Activated CD4-positive, alpha-beta memory T cell treated with anti-CD3 and anti-CD28 coated beads for 36 hours (primary cell): ENCODE measurements at places on chromosomes 4 and X. TPM values are rescaled to one million over a fixed set of nuclear protein-coding genes. Genes with fewer than 3 reads are reported as not detected.
A peak's percentile ranks its signal among the peaks of the same experiment; 100 is the strongest.

- H3K4me1 ChIP-seq = no peaks in the 10 kb centered on the region
- H3K27ac ChIP-seq = no peak overlapping the region
- peaks cover 21% of the 10 kb centered on the region for H3K27me3 ChIP-seq
- no peak for DNase-seq
Measured at GRCh38 chr4:47721892-47722575, 115.8 kb downstream of the CORIN start.

- no peaks in the 10 kb centered on the region for H3K36me3 ChIP-seq
- H3K4me1 ChIP-seq = no peaks in the 10 kb centered on the region
- H3K27ac ChIP-seq = no peak overlapping the region
- H3K4me3 ChIP-seq = no peak overlapping the region
Measured at GRCh38 chrX:94908648-94909047, 1234.6 kb downstream of the FAM133A start.

DNA sequence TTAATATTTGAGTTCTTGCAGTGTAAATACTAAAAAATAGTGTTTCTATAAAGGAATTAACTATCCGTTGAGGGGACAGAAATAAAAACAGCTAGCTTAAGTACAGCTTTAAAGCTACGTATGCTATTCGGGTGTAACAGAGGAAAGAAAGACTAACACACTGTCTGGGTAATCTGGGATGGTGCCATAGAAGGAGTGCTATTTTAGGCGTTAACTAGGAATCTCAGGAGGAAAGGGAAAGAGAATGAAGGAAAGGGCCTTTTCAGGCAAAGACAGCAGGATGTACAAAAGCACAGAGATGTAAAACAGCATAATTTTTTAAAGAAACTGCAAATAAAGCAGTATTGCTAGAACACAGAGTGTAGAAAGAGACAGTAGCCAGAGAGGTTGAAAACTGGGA, 161.8 kb downstream of the RAP1GDS1 start:
- H3K4me3 ChIP-seq = no peak overlapping the region
- H3K27ac ChIP-seq = no peak overlapping the region
- H3K36me3 ChIP-seq = peaks cover 38% of the 10 kb centered on the region
- H3K4me1 ChIP-seq = peaks cover 9% of the 10 kb centered on the region

- DNase-seq = no peak
- no peaks in the 10 kb centered on the region for H3K36me3 ChIP-seq
- no peaks in the 10 kb centered on the region for H3K4me1 ChIP-seq
- H3K27me3 ChIP-seq = no peaks in the 10 kb centered on the region
Measured at GRCh38 chrX:46693149-46693548, 65.8 kb downstream of the SLC9A7 start.

GRCh38 chr4:80931631-80932081, 98.9 kb upstream of the BMP3 start:
- DNase-seq = no peak
- no peaks in the 10 kb centered on the region for H3K27me3 ChIP-seq
- no peak overlapping the region for H3K27ac ChIP-seq

DNA sequence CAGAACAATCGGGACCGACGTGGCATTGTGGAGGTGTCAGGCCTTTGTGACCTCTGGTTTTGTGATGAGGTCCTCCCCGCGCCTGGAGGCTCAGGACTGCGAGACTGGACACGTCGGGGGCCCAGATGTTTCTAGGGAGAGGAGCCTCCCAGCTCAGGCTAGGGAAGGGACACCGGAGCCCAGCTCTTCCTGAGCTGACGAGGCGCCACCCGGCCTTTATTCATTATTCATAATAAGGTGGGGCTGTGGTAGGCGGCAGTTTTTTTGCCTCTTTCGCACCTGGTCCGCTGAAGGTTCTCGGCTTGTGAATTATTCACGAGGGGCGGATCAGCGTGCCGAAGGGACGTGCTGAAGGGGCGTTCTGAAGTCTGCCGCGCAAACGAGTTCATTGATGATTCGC, 2.3 kb upstream of the UBA1 start:
- H3K27me3 ChIP-seq = no peaks in the 10 kb centered on the region
- H3K4me3 ChIP-seq = peak overlapping the region; percentile 92
- peak; percentile 63 for DNase-seq
- H3K4me1 ChIP-seq = peaks cover 46% of the 10 kb centered on the region

DNA sequence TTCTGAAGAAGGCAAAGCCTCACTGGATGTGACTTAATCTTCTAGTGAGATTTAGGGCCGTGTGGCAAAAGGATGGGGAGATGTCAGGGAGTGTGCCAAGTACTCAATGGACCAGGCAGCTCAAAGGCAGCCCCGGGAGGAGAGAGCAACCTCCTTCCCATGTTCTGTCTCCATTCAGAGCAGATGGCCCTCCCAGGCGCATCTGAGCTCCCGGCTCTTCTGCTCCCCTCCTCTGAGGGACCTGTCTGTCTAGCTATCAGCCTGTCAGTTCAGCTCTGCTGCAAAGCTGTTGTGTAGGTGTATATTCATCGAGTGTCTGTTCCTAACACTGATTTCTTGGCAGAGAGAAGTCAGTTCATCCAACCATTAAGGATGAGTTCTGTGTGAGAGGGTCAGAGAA, 10.9 kb upstream of the PORCN start:
- peaks cover 1% of the 10 kb centered on the region for H3K4me1 ChIP-seq
- DNase-seq = no peak
- no peaks in the 10 kb centered on the region for H3K27me3 ChIP-seq
- no peaks in the 10 kb centered on the region for H3K36me3 ChIP-seq

DNA sequence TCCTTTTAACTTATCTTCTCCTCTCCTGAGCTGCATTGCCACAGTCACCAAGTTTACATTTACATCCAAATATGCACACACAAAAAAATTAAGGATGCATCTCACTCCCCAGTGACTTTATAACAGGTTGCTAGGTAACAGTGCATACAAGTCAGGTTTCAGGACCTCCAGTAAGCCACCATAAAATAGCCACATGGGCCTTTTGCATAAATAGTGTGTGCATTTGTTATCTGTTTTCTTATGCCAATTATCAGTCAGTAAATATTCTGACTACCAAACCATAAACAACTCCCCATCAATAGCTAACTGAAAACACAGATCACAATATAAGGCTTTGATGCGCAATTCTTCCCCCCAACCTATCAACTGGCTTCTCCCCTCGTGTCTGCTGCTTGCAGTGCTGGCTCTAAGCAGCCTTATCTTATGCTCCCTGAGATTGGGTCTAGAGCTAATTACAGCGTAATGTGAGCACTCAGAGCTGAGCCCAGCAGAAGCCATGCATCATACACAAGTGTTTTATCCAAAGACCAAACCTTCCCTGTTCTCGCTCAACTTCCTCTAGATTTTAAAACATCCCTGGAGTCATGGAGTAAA, 55.4 kb downstream of the ZNF827 start:
- no peak overlapping the region for H3K4me3 ChIP-seq
- H3K36me3 ChIP-seq = peaks cover 37% of the 10 kb centered on the region
- H3K27ac ChIP-seq = no peak overlapping the region
- H3K27me3 ChIP-seq = no peaks in the 10 kb centered on the region
- H3K4me1 ChIP-seq = peaks cover 3% of the 10 kb centered on the region

DNA sequence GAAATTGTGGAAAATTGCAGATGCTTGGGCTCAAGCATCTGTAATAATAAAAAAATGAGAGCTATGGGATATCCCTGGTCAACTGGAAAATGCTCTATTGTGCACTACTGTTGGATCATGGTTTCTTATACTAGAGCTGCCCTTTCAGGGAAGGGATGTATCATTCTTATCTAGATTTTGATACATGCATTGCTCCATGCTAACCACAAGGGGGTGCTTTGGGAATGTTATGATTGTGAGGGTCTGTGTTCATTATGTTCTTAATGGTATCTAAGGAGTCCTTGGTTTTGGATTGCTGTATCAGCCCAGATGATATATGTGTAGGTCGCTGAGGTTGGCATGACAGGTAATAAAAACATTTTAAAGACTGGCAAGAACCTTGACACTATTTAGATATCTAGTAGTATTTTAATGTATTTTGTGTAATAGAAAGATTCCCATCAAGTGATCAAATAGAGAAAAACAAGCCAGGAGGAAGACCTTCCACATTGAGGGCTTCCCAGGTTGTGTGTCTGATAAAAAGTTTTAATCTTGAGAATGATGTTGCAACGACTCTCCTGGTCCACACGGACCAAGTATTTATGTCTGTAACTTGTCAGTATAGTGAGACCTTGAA, 49.2 kb upstream of the TLR2 start:
- H3K27ac ChIP-seq = no peak overlapping the region
- DNase-seq = no peak
- no peak overlapping the region for H3K4me3 ChIP-seq
- no peaks in the 10 kb centered on the region for H3K27me3 ChIP-seq
- H3K36me3 ChIP-seq = peaks cover 51% of the 10 kb centered on the region

GRCh38 chrX:134813697-134814096, 155.4 kb upstream of the PLAC1 start:
- no peaks in the 10 kb centered on the region for H3K4me1 ChIP-seq
- H3K4me3 ChIP-seq = no peak overlapping the region
- H3K27ac ChIP-seq = no peak overlapping the region
- H3K27me3 ChIP-seq = no peaks in the 10 kb centered on the region
- peaks cover 2% of the 10 kb centered on the region for H3K36me3 ChIP-seq

DNA sequence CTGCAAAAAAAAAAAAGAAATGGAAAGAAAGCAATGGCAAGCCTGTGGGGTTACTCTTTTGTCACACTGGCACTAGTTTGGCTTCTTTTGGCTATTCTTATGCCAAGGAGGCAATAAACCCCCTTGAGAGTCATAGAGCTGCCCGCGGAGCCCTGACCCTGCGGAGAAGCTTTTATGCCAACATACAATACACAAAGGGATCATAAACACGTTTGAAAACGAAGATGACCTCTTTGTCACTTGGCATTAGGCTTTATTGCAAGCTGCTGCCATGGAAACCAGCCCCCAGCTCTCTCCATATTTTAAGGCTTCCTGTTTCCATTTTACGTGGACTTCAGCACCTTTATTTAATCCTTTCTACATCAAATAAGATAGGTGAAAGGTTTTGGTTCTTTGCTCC, 7.6 kb downstream of the NEUROG2 start:
- H3K4me3 ChIP-seq = no peak overlapping the region
- peaks cover 70% of the 10 kb centered on the region for H3K27me3 ChIP-seq
- H3K36me3 ChIP-seq = peaks cover 5% of the 10 kb centered on the region
- H3K27ac ChIP-seq = no peak overlapping the region

Gene TRIM2
- 2.9 TPM for total RNA-seq

Gene CTAG1A
- total RNA-seq = not detected

Gene FRMD7
- not detected for total RNA-seq

Gene IQSEC2
- 0.74 TPM for total RNA-seq

Gene TRAM1L1
- total RNA-seq = not detected
